Skin of body (tissue), 3 donors: ENCODE measurements at places on chromosomes 3 and 15. TPM values are rescaled to one million over a fixed set of nuclear protein-coding genes. Genes with fewer than 3 reads are reported as not detected.

Gene GOLGA6D
- total RNA-seq, result 0.30 TPM

DNA sequence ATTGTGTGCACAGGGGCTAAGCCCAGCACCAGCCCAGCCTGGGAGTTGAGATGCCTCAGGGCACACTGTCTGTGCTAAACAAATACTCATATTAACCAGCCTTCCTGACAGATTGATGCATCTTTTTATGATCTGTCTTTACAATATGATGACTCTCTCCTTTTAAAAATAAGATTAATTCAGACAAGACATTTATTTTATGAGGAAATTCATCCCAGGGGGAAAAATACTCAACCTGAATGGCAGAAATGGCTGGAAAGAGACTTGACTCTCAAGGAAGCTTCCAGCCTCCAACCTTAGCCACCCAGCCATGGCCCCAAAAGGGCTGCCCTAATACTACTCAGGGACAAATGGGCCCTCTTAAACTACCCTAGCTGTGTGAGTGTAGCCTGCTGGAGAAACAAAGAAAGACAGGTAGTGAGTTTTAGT, 46.9 kb downstream of the NOX5 start:
- DNase-seq, result no peak

- no peak for DNase-seq
Observed at GRCh38 chr3:52134761-52135160, 19.5 kb downstream of the POC1A start.

DNA sequence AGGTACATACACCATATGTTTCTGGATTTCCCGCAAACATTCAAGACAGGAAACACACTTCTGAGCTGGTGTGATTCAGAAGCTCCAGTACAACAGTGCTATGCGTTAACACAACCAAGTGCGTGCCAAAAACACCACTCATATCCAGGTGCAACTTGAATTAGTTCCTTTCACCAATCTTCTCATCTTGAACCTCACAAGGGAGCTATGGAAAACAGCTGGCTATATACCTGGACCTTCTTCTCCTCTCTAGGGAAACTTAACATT, 31.3 kb downstream of the SUSD5 start:
- DNase-seq, result no peak

DNA sequence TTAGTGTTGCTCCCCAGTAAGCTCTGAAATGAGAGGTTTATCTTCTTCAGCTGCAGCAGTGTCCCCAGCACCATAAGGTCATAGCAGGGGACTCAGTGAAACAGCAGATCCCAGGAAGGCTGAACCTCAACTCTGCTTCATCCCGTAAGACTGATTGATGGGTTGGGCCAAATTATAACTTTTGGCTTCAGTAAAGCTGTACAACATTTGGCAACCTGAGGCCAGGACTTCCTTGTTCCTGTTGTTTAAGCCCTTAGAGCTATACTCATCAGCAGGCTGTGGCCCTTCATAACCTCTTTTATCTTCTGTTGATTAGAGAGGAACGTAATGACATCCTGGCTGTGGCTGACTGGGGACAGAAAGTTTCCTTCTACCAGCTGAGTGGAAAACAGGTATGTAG, 29.0 kb downstream of the IFT122 start:
- no peak for DNase-seq

DNA sequence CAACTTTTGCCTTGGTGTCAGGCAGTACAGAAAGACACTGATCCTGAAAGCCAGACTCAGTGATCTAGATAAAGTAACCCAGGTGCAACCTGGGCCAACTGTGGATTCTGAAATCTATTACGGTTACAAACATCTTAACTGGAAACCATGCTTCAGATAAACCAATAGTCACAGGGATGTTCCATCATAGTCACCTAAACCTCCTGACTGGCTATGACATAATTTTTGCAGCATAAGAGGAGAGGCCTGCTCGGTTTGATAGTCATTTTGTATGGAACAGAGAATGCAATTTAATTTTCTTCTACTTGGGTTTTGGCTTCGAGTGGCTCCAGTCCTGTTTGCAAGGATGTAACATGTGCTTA, 3.7 kb downstream of the SLCO3A1 start:
- DNase-seq, result no peak

GRCh38 chr15:61403884-61404283, 174.8 kb upstream of the RORA start:
- DNase-seq, result no peak

GRCh38 chr15:101450403-101451265, 38.9 kb downstream of the PCSK6 start:
- no peak for DNase-seq

GRCh38 chr3:136038668-136039067, 73.1 kb downstream of the PPP2R3A start:
- no peak for DNase-seq

DNA sequence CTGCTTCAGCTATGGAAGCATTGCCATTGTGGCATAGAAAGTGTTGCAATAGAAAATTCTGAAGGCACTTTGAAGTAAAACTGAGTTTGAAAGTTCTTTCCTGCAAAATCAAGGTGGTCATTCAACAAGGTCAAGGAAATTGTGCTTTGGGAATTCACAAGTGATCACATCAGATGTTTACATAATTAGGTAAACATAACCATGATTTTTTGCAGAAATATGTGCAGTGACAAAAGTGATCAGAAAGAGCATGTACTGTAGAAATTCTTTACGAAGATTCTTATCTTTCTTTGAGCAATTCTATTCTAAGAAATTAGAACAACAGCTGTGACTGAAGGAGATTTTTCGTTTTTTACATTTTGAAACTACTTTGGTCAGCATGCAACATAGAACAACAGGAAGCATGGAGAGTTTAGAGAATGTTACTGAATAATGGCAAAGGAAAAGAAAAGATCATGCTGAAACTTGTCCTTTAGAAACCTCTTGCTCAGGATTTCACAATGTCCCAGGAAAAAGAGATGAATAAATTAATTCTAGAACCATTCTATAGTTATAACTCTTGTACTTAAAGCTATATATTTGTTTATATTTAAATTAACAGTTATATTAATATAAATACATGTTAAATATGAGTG, 643.4 kb upstream of the ARPP21 start:
- no peak for DNase-seq

Gene ITIH3
- total RNA-seq, result 0.49 TPM

DNA sequence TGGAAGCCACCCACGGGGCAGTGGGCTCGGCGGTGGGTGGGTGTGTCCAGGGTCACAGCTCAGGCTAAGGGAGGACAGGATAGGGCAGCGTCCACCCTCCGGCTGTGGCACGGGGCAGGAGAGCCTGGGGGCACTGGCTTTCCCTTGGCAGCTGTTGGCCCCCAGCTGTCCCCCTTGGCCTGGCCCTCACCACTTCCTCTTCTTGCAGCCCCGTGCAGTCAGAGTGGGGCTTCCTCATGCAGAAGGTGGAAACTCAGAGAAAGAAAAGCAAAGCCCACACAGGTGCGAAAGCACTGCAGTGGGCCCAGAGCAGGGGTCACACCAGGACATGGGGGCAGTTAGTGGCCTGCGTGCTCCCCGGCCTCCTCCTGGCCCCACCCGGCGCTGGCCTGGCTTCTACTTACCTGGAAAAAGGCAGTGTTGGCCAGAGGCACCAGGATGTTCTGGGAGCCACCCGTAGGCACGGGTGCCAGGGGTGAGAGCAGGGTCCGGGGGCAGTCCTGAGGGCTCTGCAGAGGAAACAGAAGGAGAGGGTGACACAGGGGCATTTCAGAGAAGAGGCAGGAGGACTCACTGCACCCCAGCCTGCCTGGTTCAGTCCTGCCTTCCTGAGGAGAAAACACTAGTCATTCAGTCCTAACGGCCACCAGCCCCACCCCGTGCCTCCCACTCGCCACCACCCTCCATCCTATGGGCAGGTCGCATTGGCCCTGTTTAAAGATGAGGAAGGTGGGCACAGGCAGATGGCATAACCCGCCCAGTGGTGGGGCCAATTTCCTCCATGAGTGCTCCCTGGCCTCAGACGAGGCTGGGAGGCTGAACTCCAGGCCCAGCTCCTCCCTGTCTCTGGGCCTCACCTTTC, 28.3 kb downstream of the PLXND1 start:
- no peak for DNase-seq

GRCh38 chr15:34239151-34239808, 14.5 kb downstream of the EMC4 start:
- DNase-seq, result no peak

- DNase-seq, result no peak
Observed at GRCh38 chr15:59555696-59556095, 55.9 kb upstream of the GCNT3 start.

DNA sequence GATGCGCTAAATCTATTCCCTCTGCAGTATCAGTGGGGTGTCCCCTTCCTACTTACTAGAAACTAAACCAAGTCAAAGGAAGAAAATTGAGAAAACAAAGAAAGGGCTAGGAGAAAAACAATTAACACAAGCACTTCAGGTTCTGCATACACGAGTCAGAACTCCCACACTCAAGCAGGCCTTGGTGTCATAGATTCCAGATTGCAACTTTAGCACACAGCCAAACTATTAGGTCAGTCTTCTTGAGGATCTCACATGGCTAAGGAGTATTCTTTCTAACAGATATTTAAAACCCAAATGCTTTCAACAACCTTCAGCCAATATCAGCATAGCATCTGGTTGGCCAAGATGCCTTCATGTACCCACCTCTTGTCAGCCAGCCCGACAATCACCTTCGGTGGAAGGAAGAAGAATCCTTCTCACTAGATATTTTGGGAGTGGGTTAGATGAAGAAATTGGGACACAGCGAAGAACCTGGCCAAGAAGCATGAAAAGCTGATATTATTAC, 340.0 kb downstream of the VPS13C start:
- no peak for DNase-seq

GRCh38 chr15:100997442-100997841, 78.3 kb downstream of the LRRK1 start:
- no peak for DNase-seq

DNA sequence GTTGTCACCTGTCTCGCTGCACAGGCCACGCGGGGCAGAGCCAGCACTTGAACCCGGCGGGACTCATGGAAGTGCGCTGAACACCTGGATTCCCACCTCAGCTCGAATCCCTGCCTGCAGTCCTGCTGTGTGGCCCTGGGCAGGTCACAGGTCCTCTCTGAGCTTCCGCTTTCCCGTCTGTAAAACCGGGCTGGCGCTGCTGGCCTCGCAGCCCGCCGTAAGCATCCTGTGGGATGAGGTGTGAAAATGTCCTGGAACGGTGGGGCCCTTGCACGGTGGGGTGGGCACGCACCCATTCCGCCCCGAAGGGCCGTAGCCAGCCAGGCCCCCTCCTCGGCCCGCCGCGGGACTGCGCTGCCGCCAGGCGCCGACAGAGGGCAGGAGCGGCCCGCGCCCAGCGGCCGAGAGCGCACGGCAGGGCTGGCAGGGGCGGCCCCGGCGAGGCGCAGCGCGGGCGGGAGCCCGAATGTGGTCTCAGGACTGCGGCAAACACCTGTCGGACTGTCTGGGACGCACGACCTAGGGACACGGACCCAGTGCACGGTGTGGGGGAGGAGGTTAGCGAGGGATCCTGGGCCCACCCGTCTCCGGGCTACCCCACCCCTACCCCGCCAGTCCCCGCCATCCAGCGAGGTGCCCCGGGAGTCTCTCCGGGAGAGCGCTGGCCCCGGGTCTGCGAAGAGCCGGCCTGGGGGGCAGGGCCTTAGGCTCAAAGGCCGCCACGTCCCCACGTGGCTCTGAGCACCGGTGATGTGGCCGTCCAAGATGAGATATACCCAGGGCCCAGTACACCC, 40.4 kb downstream of the DNAJB8 start:
- no peak for DNase-seq

Gene GXYLT2
- 65.3 TPM for total RNA-seq

Gene FOXL2
- total RNA-seq, result 0.30 TPM

- DNase-seq, result no peak
Observed at GRCh38 chr3:24060055-24060454, 115.0 kb downstream of the NR1D2 start.

DNA sequence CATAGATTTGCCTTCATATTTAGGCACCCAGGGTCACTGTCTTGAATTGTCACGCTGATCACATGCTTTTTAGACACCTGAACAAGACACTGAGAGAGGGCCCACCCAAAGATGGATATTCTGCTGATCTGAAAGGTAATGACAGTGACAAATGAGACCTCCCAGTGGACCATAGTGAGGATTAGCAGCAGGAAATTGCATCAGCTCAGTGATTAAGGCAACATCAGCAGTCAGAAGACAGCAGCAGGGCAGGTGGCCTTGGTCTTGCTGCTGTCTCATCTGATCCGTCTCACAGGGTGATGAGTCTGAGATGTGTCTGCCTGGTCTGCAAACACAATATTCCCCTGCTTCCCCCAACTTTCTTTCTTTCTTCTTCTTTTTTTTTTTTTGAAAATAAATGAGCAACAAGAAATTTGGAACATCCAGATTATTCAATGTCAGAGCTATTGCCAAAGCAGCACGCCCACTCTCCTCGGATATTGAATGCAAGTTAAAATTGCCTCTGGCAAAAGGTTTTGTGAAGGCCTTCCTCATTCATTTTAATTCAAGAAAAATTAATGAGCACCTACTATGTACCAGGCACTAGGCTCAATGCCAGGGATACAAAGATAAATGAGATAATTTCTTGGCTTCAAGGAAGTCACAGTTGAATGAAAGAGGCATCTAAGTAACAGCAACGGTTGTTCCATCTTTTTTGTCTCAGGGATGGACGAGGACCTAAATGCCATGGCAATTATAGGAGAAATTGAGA, 14.1 kb downstream of the OTOL1 start:
- DNase-seq, result no peak

DNA sequence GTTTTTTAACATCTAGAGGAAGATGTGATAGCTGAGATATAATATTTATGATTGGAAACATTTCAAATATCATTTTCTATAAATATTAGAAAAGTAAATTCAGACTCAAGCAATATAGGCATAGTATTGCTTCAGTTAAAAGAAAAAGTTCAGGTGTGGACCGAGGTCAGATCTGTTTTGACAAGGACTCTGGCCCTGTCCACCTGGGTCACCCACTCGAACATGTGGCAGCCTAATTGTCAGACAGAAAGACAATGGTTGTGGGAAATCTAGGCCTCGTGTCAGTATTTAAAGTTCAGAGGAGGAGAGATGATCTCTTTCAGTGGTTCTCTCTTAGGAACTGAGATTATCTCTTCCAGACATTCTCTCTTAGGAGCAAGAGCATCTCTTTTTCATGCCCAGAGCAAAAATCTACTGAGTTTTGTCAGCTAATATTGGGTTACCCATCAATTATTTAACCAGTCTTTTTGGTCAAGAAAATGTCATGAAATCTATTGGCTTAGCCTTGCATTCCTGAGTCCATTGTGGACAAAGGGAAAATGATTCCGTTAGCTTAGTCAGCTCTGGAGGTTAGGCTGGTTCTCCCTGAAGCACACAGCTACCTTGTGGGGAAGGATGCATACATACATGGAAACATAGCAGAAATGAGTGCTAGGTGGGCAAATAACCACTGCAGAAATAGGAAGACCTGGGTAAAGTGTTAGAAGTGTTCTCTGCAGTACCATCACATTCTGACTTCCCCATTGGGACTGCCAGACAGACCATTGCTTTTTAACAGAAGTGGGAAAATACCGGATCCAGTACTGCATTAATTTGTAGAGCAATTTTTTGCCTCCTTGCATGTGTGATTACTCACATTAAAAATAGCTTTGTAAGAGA, 343.3 kb downstream of the GRM7 start:
- DNase-seq, result no peak

DNA sequence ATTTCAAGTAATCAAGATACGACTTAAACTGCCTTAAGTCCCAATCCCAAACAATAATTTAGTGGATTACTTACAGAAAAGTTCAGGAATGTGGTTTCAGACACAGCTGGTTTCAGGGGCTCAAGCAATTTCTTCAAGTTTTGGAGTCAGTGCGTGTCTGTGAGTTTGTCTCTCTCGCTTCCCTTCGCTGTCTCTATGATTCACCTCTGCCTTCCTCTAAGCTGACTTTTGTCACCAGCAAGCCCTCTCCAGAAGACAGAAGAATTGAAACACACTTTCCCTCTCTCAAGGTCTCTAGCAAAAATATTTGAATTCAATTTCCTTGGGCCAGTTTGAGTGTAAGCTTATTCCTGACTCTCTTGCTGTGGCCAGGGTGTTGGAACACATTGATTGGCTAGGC, 392.4 kb downstream of the EDEM1 start:
- no peak for DNase-seq
